ENCODE measurements at places on chromosomes 1 and 21.

DNA sequence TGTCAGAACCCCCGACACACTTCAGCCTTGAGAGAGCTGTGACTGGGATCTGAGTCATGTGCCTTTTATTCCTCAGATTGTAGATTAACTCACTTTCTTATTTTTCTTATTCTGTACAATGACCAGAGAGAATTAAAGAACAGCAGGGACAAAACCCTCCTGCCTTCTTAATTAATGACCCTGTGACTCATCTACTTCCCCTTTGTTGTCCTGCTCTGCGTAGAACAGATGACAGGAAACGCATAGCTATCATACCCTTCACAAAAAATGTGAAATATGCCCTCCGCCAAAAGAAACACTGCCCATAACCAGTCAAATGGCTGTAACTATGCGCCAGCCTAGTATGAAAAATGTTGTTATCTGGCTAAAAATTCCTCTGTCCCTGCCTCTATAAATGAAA lies 9.1 kb upstream of the PADI2 start:
- DNase-seq = peak; percentile 71

- DNase-seq = no peak
These were observed 10.1 kb downstream of the GNG4 start for GRCh38 chr1:235639226-235640205.

- no peak for DNase-seq
These were observed 328.8 kb downstream of the PLA2G4A start for GRCh38 chr1:187157552-187157951.

GRCh38 chr1:230621324-230622030 lies 20.8 kb upstream of the COG2 start:
- DNase-seq = no peak

DNA sequence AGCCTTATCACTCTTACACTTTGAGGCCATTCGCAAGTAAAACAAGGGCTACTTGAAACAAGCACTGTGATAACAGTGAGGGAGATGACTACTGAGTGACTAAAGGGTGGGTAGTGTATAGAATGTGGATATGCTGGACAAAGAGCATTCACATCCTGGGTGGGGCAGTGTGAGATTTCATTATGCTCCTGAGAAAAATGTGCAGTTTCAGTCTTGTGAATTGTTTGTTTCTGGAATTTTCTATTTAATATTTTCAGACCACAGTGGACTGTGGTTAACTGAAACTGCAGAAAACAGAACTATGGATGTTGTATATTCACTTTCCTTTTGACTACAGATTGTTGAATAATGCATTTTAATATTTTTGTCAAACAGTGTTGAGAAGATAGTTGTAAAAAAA lies 25.1 kb upstream of the B3GALT2 start:
- DNase-seq = peak; percentile 59

DNA sequence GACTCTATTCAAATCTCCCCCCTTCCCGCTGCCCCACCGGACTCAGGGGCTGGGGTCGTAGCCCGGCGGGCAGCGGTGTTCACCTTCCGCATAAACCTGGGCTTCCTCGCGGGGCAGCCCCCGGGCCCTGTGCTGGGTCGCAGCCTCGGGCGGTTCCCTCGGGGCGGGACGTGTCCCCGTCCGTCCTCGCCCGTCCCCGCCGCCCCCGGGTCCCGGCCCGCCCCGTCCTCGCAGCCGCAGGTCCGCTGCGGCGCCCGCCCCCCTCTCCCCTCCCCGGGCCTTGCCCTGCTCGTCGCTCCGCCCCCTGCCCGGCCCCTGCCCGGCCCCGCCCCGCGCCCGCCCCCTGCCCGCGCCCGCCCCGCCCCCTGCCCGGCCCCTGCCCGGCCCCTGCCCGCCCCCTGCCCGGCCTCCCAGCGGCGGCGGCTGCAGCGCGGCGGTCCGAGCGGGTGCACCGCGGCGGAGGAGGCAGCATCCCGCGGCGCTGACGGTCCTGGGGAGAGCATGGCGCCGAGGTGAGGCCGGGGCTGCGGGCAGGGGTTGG lies at the start of gene COL18A1:
Gene COL18A1 (plus strand): TSS at position 436 of the 541 bp plus-strand sequence. CDS start 66 bp downstream, at position 502.
- DNase-seq = no peak
